SW 1271 (cell line): ENCODE measurements at places on chromosomes 7 and 10.

- DNase-seq, result no peak
Measured at GRCh38 chr7:157151626-157152339, 13.1 kb downstream of the UBE3C start.

GRCh38 chr7:55441774-55442522 is 76.8 kb downstream of the LANCL2 start:
- DNase-seq, result no peak

- DNase-seq, result no peak
Measured at GRCh38 chr7:128135159-128135514, 103.9 kb upstream of the LRRC4 start.

- DNase-seq, result no peak
Measured at GRCh38 chr10:117546581-117547015, 4.1 kb downstream of the EMX2 start.

GRCh38 chr7:36448781-36449379 is 59.2 kb downstream of the ANLN start:
- DNase-seq, result peak; percentile 29

DNA sequence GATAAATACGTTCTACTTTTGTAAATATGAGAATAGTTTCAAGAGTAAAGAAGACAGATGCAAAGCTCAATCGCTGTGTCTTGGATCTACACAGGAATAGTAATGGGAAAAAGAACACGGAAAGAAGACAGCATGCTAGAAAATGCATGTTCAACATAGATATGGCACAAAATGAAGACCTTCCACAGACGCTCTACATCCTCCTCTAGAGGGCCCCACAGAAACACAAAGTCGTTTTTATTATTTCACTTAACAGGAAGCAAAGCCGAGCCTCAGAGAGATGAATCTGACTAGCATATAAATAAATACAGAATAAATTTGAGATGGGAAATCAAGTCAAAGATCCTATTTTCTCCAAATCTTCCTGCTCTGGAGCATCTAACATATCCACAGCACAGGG is 292.6 kb downstream of the PARD3 start:
- DNase-seq, result peak; percentile 28

DNA sequence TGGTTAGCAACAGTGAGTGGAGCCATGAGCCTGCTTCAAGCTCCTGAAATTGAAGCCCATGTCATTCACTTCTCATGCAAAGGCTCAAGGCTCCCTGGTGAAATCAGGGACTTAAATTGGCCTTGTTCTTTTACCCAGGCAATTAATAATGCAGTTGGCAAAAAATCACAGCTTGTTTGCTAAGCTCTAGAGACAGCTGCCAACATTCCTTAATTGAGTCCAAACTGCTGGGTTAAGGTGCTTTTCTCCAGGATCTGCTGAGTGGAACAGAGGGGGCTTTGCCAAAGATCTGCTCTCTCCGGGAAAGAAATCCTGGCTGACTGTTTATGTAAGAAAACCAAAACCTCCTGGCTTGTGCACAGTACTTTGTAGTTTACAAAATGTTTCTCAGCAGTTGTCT is 257.6 kb upstream of the GHITM start:
- no peak for DNase-seq

DNA sequence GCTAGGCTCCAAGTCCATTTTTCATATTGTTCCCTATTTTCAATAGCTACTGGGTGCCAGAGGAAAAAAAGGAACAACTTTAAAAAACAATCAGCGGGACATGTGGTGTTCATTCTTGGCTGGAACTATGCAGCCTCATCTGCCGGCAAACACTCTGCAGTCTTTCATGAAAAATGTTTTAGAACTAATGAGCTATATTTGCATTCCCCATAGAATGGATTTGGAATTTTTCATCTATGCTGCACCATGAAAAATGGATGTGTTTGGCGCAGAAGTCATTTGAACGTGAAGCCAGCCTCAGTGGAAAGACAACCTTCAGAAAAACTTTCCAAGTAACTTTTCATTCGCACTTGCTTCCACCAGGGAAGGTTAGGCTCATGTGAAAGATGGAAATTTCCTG is 270.5 kb downstream of the SKAP2 start:
- DNase-seq, result no peak

DNA sequence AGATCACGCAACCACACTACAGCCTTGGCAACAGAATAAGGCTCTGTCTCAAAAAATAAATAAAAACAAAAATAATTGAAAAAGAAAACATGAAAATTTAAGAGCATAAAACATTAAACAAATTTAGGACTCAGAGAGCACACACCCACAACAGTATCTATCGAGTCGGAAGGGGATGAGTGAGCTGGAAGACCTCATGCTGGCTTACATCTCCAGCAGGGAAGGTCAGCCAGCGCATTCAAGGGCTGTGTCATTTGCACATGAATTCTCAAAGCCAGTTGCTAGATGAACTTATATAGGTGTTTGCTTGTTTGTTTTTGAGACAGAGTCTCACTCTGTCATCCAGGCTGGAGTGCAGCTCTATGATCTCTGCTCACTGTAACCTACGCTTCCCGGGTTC is 50.3 kb downstream of the SRRM3 start:
- no peak for DNase-seq

DNA sequence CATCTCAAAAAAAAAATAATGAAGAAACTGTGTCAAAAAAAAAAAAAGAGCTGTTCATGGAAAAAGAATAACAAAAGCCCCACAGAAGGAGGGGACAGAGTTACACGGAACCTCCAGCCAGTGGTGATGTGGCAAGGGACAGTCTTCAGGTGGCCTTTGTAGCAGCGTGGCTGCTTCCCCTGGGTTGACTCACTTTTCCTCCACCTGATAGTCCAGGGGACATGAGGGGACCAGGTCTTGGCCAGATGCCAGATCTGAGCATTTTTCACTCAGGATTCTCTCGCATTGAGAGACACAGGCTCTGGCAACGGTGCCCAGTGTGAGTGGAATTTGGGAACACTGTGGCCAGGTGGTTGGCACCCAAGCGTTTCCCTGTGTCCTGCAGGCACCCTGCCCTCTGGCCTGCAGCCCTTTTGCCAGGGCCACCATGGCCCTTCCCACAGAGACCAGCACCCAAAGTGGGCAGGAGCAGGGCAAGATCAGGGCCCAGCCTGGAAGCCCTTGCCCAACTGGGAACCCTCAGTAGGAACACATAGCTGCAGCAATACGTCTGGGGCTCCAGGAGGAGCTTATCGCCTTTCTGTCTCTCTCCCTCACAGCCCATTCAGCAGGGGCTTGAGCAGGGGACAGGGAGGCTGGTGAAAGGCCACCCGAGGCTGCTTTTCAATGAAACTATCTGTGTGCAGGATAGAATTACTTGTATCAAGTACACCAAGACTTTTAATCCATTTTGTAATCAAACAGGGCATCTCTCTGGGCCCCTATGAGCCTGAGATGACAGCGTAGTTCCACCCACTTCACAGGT is 159.1 kb downstream of the UBE2H start:
- DNase-seq, result no peak

GRCh38 chr7:48548667-48549066 is 375.7 kb upstream of the CDC14C start:
- DNase-seq, result no peak

DNA sequence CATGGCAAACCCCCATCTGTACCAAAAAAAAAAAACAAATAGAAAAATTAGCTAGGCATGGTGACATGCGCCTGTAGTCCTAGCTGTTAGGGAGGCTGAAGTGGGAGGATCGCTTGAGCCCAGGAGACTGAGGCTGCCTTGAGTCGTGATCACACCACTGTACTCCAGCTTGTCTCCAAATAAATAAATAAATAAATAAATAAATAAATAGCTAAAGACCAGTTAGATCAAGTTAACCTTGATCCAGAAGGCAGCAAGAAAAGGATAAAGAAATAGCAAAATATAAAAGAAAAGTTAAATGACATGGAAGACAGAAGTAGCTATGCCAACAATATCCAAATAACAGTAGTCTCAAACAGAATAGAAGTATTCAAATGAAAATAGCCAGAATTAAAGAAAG is 132.2 kb upstream of the SH2B2 start:
- no peak for DNase-seq

DNA sequence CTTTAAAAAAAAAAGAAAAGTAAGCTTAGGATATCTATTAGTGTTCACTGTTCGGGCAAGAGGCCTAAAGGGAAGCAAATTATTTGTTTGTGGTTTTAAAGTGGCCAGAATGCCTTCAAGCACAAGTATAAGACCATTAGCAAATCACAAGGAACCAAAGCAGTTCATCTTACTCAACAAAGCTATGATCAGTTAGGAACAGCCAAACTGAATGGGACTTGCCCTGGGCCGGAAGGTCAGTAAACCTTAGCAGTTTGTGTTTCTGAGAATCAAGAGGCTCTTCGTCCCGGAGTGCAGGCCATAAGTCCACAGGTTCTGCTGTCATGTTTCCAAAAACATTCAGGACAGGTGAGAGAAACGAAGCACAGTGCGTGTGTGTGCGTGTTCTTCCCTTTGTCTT is 4.5 kb downstream of the FBXW4 start:
- DNase-seq, result no peak
